Renal pelvis (tissue), 12 donors: ENCODE measurements at places on chromosomes 11 and 22. TPM values are rescaled to one million over a fixed set of nuclear protein-coding genes. Genes with fewer than 3 reads are reported as not detected.

GRCh38 chr11:17471501-17471900 is 5.1 kb downstream of the ABCC8 start:
- no peak for DNase-seq

DNA sequence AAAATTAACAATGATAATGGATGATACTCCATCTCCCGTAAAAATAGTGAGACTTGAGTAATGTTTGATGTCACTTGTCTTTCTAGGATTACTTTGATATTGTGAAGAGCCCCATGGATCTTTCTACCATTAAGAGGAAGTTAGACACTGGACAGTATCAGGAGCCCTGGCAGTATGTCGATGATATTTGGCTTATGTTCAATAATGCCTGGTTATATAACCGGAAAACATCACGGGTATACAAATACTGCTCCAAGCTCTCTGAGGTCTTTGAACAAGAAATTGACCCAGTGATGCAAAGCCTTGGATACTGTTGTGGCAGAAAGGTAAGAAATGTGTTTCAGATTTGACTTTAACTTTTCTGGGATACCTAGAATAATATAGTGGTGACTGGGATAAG is 48.0 kb upstream of the L3MBTL2 start:
- no peak for DNase-seq

DNA sequence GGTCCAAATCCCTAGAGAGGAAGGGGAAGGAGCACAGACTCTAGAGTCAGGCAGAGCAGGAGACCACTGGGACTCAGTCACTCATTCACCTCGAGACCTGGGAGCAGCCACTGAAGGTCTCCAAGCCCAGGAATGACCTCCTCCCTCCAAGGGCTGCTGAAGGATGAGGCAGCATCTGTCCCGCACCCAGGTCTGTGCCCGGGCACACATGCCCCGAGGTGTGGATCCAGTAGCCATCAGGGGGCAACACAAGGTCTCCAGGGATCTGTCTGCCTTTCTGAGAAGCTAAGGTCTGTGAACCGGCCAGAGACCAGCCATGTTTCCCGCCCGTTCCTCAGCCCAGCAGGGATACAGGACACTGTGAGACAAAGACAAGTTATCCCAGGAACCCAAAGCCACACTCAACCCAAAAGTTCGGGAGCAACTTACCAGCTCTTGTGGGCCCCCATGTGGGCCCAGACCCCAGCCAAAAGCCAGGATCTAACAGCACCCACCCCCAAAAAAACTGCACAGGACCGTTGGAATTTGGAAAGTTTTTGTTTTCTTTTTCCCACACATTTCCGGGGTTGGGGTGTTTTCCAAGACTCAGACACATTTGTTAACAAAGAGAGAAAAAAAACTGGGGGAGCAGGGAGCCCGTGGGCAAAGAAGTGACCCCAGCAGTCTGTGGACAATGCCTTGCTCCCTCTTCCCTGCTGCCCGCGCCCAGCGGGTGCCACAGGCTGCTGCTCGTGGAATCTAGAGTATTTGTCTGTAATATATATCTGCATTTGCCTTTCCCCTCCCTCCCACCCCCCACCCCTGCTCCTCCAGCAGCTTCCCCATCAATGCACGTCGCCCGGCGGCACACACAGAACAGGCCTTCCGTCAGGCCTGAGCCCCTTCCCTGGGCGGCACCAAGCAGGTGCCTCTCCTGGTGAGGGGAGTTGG is 14.9 kb downstream of the SLC22A12 start:
- no peak for DNase-seq

- DNase-seq: no peak
These were observed 6.6 kb upstream of the ASCL2 start for GRCh38 chr11:2277008-2277346.

- no peak for DNase-seq
These were observed 738.4 kb upstream of the RAG2 start for GRCh38 chr11:37336401-37336800.

DNA sequence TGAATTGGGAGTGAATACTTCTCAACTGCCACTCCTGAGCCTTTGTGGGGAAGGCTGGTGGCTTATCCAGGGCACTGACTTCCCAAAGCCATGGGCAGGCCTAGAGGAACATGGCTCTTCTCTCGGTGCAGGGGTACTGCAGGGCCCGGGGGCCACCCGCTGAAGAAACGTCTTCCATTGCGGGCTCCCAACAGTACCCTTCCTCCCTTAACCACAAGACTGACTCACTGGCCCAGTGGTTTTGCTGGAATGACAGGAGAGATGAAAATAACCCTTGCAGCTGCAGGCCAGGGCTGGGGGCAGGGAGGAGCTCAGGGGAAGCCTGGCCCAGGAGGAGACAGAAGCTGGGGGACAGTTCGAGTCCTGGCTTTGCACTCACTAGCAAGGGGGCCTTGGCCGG is 13.5 kb downstream of the TXN2 start:
- no peak for DNase-seq

GRCh38 chr11:64036087-64037026 is 626 bp downstream of the FLRT1 start:
- no peak for DNase-seq

DNA sequence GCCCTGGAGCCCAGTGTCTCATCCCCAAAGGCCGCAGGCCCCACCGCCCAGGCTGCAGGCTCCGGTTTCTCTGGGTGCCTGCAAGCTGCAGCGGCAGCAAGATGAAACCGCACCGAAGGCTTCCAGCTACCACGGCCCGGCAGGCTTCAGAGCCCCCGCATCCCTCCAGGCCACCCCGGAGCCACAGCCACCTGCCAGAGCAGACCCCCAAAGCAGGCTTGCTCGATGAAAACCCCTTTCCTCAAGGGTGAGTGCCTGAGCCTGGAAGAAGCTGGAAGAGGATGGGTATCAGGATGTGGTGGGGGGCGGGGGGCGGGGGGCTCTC is 24.5 kb upstream of the GNB1L start:
- DNase-seq: no peak

DNA sequence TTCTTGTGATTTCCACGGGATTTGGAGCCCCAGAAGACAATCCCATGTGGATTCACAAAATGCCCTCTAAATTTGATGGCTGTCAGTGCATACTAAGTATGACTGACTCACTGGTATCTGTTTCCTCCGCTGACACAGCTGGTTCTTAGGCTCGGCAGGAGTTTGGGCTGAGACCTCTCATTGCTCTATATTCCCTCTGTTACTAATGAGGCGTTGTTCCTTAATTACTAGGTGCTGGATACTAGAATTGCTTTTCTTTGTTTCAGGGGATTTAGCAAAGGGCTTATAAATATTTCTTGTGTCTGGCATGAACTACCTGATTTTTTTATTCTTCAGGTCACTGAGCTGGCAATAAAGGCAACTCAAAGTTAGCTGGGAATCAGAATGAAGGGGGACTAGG is 53.2 kb upstream of the EHF start:
- DNase-seq: no peak

DNA sequence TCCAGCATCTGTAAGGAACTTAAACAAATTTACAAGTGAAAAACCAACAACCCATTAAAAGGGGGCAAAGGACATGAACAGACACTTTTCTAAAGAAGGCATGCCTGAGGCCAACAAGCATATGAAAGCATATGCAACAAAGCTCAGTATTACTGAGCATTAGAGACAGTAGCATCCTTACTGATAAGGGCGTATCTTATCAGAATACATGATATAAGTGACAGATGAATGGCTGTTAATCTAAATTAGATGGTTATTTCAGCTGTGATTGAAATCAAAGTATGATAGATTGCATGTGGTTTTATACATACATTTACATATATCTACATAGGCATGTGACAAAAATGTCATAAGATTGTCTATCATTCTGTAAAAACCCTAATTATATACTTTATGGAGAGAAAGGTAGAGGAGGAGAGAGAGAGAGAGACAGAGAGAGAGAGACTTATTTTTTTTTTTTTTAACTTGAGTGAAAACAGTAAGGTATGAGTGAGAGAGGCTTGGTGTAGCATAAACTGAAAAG is 1240.7 kb downstream of the FAM181B start:
- no peak for DNase-seq

- no peak for DNase-seq
These were observed 14.0 kb downstream of the CLMP start for GRCh38 chr11:123181075-123181474.

DNA sequence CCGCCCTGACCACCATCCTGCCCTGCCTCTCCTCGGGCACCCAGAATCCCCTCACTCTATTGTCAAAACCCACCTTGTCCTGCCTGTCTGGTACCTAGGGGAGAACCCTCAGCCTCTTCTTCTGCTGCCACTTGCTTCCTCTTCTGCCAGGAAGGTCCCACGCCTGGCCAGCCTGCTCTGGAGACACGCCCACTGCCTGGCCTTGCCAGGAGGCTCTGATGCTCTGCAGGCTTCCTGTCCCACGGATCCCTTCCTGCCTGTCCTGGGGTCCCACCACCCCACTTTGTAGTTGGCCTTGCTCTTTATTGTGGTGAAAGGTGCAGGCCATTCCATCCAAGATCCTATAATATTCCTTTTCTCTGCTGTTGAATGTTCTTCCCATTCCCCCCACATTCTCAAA is 63.4 kb downstream of the BMAL1 start:
- no peak for DNase-seq

- DNase-seq: no peak
These were observed 93.3 kb downstream of the BRD1 start for GRCh38 chr22:49734390-49734789.

DNA sequence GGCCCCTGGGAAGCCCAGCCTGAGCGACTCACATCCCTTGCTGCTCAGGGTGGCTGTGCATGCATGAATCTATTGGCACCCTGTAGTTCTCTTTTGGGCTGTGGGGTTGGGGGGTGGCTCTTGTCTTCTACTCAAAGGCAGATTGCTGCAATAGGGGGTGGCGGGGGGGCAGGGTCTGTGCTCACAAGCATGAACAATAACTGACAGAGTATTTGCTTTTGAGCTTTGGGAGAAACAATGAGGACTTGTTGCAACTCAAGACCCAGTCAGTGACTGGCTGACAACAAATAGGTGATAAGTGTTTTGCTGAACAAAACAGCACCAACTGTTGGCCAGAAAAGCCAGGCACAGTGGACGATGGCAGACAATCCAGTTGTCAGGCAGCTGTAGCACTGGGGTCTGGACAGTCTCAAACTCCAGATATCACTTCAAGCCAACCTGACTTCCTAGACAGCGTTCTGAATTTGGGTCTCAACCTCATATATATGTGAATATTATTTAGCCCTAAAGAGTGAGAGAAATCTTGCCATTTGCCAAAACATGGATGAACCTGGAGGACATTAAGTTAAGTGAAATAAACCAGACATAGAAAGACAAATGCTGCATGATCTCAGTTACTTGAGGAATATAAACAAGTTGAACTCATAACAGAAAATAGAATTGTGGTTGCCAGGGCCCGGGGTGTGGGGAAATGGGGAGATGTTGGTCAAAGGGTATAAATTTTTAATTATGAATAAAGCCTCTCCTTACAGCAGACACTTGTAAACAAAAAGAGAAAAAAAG is 61.7 kb downstream of the ME3 start:
- no peak for DNase-seq

- no peak for DNase-seq
These were observed 19.6 kb upstream of the SEPTIN5 start for GRCh38 chr22:19694696-19695095.

DNA sequence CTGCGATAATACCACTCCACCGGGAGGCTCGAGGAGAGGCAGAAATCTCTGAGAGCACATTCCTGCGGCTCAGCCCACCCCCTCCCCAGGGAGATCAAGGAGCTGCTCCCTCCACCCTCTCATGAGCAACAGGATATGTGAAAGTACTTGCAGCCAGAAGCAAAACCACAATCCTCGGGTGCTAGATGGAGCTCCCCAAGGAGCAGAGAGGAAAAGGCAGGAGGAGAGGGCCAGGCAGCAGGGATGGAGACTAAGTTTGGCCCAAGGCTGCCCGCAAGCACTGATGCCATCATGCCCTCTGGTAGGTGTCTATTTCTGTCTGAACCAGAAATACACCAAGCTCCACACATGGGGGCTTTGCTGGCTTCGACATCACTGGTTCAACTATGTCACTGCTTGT is 22.3 kb downstream of the VPS37C start:
- DNase-seq: no peak

DNA sequence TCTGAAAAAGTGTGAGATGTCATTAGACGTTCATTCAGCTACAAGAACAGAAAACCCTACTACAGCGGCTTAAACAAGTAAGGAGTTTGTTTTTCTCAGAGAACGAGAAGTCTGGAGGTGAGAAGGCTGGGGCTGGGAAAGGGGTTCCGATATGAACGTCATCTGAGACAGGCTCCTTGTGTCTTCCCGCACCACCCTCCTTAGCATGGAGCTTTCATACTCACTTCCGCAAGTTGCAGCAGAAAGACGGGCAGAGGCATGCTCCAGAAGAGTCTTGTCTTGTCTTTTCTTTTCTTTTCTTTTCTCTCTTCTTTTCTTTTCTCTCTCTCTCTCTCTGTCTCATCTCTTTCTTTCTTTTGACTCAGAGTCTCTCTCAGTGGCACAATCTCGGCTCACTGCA is 3.6 kb downstream of the TMEM45B start:
- no peak for DNase-seq

DNA sequence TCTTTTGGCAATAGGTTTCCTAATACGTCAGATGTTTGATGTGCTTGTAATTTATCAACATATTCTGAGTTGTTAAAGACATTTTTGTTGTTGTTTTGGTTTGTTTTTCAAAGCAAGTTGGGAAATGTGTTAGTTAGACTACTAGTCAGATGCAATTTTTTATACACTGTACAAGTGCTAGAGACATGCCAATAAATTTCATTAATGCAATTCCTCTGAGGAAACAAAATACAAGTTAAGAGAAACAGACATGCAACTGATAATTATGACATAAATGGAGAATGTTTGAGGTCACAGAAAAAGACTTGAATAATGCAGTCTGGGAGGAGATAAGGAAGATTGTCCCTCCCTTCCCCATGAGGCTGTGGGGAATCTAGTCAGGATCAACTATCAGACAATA is 5.9 kb downstream of the OR51T1 start:
- DNase-seq: no peak

DNA sequence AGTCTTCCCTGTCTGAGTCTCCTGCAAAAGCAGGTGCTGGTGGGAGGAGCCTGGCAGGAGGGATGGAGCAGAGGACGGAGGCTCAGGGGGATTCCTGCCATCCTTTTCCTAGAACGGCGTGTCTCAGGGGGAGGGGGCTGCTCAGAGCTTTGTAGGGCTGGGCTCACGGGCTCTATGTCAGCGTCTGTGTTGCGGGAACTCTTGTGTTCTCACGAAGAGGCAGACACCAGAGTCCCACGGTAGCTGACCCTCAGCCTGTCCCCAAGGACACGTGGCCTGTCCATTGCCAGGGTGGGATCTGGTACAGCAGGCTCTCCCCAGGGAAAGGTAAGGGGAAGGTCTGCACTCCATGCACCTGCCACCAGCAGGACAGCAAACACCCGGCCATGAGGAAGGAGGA is 1505.2 kb downstream of the TBC1D22A start:
- no peak for DNase-seq

The SHISA8 gene
- polyA plus RNA-seq: 1.4 TPM

The RIMBP3B gene
- 0.07 TPM for polyA plus RNA-seq

The SLC22A9 gene
- polyA plus RNA-seq: not detected

The RIBC2 gene
- 8.8 TPM for polyA plus RNA-seq

The CNIH2 gene
- 4.4 TPM for polyA plus RNA-seq

The OR5T3 gene
- polyA plus RNA-seq: not detected

The SPON1 gene
- 68.0 TPM for polyA plus RNA-seq
